GM23338 (cell line): ENCODE measurements at places on chromosomes 3 and 15.

DNA sequence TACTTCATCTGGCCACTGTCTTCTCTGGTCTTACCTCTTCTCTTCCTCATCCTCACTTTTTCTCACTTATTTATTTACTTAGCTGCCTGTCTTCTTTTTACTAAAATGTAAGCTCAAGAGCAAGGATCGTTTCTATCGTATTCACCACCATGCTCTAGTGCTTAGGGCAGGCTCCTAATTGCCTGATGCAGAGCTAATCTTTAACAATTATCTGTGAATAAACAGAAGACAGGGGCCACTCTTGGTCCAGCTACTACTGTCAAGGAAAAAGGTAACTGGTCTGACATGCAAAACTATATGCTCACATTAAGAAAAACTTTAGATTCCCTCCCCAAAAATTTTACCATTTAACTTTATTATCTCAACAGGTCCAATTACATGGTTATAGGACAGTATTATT lies 17.5 kb downstream of the PIK3R4 start:
- DNase-seq: no peak

- no peak for DNase-seq
These were observed 69.6 kb downstream of the EEFSEC start for GRCh38 chr3:128222796-128223385.

GRCh38 chr15:39587731-39588530 lies 7.1 kb downstream of the THBS1 start:
- DNase-seq: no peak

- DNase-seq: no peak
These were observed 13.7 kb downstream of the PDHB start for GRCh38 chr3:58419780-58420507.

- DNase-seq: no peak
These were observed 193.7 kb downstream of the WDR72 start for GRCh38 chr15:53565721-53566120.

DNA sequence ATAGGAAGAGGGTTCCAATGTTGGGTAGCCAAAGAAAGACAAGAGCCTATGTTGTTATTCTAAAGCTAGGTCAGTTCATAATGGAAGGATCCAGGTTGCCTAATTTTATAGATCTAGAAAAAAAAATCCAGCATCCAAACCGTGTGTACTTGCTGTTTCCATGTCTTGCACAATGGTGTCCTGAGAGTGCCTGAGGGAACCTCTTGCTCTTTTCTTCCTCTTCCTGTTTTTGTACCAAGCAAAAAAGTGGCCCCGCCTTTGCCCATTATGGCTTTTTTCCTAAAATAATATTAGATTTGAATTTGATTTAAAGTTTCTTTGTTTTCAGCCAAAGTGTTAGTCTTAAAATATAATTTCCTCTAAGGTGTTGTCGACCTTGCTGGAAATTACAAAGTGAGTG lies 224.4 kb downstream of the RYR3 start:
- no peak for DNase-seq

- no peak for DNase-seq
These were observed 1153.7 kb downstream of the SI start for GRCh38 chr3:163924600-163924999.

DNA sequence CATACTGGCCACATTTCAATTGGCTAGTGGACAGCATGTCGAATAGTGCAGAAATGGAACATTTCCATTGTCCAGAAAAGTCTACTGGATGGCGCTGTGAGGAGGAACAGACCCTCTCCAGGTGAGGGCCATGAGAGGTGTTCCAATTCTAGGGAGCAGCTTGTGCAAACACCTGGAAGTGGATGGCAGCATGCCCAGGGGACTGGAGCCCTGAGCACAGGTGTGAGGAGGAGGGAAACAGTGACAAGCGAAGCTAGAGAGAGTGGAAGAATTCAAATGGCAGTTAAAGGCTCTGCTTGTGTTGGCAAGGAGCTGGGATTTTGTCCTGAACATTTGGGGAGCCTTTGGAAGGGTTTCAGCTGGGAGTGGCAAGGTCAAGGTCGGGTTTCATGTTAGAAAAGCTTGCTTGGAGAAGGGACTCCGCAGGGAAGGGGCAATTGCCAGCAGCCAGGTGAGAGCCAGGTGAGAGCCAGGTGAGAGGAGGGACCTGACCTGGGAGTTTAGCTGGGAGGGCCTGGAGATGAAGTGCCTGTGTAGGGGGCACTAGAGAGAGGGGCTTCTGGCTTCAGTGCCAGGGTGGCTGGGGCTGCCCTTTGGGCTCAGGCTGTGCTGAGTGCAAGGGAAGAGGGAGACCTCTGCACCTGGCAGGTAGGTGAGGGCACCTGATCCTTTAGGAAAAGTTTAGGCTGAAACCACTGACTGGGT lies 93.8 kb downstream of the LINGO1 start:
- DNase-seq: no peak

- no peak for DNase-seq
These were observed 420.9 kb upstream of the NECTIN3 start for GRCh38 chr3:110650741-110651140.

GRCh38 chr3:49025793-49026520 lies 3.2 kb downstream of the IMPDH2 start:
- DNase-seq: no peak

- no peak for DNase-seq
These were observed 88.7 kb downstream of the DMXL2 start for GRCh38 chr15:51533672-51534398.

GRCh38 chr3:171348121-171348520 lies 112.1 kb downstream of the TNIK start:
- no peak for DNase-seq

GRCh38 chr3:163879172-163879571 lies 1199.1 kb downstream of the SI start:
- no peak for DNase-seq

DNA sequence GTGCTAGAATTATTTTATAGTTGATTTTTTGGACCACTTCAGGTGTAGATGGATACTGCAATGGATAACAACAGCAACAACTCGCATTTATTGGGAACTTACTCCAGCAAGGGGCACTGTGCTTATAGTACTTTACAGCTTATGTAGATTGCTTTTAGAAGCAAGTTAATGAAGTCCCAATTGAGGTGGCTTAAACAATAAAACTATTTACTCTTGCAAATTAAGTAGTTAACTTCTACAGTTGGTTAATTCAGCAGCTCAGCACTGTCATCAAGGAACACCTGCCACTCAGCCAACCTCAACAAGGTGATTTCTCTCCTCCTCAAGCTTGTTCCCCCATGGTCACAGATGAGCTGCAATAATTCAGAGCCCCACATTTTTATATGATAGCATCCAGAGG lies 124.1 kb downstream of the RASA2 start:
- peak; percentile 50 for DNase-seq

DNA sequence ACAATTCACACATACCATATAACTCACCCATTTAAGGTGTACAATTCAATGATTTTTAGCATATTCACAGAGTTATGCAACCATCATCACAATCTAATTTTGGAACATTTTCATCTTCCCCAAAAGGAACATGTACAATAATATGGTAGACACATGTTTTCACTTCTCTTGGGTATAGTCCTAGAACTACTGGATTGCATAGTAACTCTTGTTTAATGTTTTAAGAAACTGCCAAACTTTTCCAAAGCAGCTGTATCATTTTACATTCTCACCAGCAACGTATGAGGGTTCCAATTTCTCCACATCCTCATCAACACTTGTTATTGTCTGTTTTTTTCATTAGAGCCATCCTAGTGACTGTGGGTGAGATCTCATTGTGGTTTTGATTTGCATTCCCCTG lies 14.3 kb downstream of the BNC1 start:
- no peak for DNase-seq

GRCh38 chr15:55649058-55649423 lies 60.9 kb upstream of the PYGO1 start:
- no peak for DNase-seq

GRCh38 chr15:60043744-60044435 lies 39.8 kb downstream of the FOXB1 start:
- DNase-seq: no peak

GRCh38 chr3:10547841-10548783 lies 42.7 kb upstream of the ATP2B2 start:
- no peak for DNase-seq

DNA sequence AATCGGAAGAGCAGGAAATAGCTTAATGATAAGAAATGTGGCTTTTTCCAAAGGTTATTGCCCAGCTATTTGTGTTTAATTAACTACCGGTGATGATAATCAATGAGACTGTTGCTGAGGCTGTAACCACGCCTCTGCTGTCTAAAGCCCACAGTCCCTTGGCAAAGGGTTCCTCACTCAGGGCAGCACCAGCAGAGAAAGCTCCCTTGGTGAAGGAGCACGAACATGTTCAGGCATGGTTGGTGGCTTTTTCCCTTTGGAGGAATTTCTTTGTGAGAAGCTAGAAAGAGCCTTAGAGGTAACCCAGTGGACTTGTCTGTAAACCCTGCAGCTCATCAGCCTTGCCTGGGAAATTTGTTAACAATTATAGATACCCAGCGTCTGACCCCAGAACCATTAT lies 7.5 kb upstream of the ST6GAL1 start:
- no peak for DNase-seq

DNA sequence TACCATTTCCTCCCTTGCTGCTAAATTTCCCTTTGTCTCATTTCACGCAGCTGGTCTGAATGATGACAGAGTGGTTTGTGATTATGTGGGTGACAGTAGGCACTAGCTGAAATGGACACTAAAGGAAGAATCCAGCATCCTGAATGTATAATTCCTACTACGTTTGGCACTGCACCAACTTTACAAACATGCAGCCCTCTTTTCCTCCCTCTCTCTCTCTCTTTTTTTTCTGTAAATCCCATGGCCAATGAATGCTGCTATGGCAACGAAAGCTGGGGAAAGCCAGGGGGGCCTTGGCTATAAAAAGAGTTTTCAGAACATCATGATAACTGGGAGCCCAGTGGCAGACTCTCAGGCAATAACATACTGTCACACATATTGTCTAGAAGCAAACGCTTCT lies 367.2 kb upstream of the AGTR1 start:
- no peak for DNase-seq

DNA sequence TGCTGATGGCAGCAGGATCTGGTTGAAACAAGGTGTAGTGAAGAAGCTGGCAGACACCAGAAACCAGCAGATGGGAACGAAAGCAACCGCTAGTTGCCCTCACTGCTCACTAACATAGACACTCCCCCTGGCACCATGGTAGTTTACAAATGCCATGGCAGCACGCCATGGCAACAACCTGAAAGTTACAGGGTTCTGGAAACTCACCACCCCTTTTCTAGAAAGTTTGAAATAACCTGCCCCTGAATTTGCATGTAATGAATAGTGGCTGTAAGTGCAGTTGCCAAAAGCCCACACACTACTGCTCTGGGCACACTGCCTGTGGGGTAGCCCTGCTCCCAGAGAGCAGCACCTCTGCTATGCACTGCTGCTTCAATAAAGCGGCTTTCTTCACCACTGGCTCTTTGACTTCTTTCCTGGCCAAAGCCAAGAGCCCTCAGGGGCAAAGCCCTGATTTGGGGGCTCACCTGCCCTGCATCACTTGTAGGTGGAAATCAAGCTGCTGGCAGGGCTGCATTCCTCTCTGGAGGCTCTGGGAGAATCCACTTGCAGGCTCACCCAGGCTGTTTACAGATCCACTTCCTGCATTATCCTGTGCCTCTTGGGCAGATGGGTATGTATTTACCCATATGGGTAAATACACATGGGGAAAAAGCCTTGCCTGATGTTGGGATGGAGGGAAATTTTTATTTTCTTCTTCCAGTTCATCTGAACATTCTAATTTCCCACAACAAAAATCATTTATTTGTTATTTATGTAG lies 2.0 kb upstream of the GP9 start:
- DNase-seq: peak; percentile 24

GRCh38 chr3:52240059-52240885 lies 1.3 kb upstream of the TWF2 start:
- DNase-seq: peak; percentile 72

- no peak for DNase-seq
These were observed 107.0 kb downstream of the TOP2B start for GRCh38 chr3:25557694-25558093.

GRCh38 chr3:141945726-141946485 lies 69.5 kb downstream of the ATP1B3 start:
- no peak for DNase-seq

GRCh38 chr3:194045289-194045688 lies 90.7 kb upstream of the HES1 start:
- no peak for DNase-seq

GRCh38 chr15:99669250-99669649 lies 64.0 kb downstream of the LYSMD4 start:
- DNase-seq: no peak

DNA sequence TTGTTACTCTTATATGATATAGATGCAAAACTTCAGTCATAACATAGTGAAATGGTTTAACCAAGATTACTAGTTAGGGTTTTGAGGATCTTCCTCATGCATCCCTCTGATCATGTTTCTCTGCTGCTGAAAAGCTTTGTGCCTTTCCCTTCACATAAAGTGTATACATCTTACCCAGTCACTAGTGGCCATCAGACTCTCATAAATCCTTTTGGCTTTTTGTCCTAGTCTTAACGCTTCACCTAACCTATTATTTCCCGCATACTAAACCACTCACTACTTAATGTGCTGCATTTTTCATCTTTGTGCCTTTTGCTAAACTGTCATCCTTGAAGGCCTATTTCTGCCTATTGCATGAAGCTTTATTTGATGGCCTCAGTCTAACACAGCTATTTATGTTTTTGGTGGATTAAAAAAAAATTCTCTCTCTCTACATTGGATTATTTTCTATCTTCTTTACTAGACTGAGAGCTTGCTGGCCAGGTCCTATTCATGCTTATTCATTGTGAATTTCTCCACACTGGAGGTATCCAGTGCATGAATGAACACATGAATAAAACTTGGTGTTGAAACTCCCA lies 717.6 kb upstream of the GOLIM4 start:
- no peak for DNase-seq

- peak; percentile 28 for DNase-seq
These were observed 37.3 kb downstream of the TM6SF1 start for GRCh38 chr15:83144771-83145170.

DNA sequence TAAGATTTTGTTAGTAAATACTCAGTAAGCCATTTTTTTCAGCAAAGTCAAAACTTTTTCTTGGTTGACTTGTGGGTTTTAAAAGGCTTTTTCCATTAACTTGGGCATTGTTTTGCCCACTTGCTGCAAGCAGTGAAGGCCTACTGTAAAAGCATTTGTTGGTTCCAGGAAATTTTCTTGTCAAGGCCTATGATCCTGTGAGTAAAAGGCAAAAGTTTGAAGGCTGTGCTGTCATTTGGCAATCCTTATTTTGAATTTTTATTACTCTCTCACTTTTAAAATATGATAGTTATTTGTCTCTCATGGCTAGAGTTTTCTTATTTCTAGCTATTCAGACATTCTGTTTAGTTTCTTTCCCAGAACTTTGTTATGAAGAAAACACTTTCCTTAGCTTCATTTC lies 13.0 kb downstream of the P2RY12 start:
- DNase-seq: no peak

- DNase-seq: no peak
These were observed 110.3 kb downstream of the WNT5A start for GRCh38 chr3:55376753-55377347.

DNA sequence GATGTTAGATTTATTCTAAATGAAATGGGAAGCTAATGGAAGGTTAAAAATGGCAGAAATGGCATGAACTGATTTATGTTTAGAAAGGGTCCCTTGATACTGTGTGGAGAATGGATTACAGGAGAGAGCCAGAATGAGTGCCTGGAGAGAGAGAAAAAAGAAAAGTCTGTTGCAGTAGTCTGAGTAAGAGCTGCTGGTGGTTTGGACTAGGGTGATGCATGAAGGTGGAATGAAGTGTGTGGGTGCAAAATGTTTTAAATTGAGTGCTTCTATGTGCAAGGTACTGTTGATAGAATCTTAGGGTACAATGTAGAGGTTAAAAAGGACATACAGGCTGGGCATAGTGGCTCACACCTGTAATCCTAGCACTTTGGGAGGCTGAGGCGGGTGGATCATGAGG lies 11.4 kb upstream of the MGA start:
- no peak for DNase-seq

- DNase-seq: no peak
These were observed 976.0 kb downstream of the ROBO1 start for GRCh38 chr3:78791753-78792152.
